ENCODE measurements at places on chromosomes 7 and 10.

DNA sequence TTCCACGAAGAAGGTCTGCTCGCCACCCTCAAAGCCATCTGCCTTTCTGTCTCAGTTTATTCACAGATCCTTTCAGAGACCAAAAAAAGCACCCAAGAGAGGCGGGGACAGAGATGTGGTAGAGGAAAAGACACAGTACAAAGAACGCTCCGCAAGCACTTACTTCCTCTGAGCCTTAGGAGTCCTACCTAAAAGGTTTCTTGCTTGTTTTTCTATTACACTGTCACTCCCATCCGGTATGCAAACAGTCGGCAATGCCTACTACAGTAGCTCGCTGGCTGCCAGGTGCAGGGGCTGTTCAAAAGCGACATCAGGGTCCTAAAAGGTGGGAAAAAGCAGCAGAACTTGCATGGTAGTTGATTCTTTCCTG is 816 bp downstream of the TECPR1 start:
- DNase-seq = no peak

GRCh38 chr7:13231216-13231615 is 543.8 kb downstream of the ARL4A start:
- no peak for DNase-seq

GRCh38 chr7:142632271-142633134 is 116.8 kb upstream of the PRSS1 start:
- peak; percentile 77 for DNase-seq

GRCh38 chr10:12844811-12845483 is 156.6 kb downstream of the CCDC3 start:
- no peak for DNase-seq

GRCh38 chr7:143389316-143390103 is 8.4 kb downstream of the ZYX start:
- DNase-seq = no peak

GRCh38 chr10:82908096-82908495 is 1033.1 kb downstream of the NRG3 start:
- DNase-seq = no peak

GRCh38 chr10:46077141-46077554 is 31.1 kb upstream of the MSMB start:
- no peak for DNase-seq

DNA sequence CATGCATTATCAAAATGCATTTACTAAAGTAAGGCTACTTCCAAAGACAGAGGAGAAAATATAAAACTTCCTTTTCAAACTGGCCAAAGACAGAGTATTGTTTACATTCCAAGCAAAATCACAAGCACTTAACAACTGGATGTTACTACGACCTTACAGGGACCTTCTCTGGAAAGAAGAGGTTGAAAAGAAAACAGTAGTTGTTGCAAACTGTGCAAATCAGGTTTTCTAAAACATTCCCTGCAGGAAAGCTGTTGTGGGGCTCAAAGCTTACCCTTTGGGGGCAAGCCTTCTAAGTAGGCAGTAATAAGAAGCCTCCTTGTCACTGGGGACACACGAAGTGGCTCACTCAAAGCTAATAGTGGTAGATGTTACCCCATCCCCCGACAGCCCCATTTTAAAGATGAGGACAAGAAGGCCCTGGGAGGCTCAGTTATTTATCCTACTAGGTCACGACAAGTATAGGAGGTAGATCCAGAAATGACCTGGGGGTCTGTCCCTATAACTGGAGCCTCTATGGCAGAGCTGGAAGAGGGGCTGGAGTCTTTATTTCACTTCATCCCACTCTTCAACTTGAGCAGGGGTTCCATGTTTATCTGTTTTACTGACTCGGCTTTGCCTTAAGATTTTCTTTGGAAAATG is 46.6 kb downstream of the ATXN7L1 start:
- DNase-seq = no peak

- no peak for DNase-seq
These were observed 184.4 kb downstream of the PTPRN2 start for GRCh38 chr7:158403013-158403821.

- no peak for DNase-seq
These were observed 54.1 kb upstream of the MKRN1 start for GRCh38 chr7:140533394-140533872.

GRCh38 chr10:129949891-129950291 is 14.2 kb downstream of the EBF3 start:
- no peak for DNase-seq

DNA sequence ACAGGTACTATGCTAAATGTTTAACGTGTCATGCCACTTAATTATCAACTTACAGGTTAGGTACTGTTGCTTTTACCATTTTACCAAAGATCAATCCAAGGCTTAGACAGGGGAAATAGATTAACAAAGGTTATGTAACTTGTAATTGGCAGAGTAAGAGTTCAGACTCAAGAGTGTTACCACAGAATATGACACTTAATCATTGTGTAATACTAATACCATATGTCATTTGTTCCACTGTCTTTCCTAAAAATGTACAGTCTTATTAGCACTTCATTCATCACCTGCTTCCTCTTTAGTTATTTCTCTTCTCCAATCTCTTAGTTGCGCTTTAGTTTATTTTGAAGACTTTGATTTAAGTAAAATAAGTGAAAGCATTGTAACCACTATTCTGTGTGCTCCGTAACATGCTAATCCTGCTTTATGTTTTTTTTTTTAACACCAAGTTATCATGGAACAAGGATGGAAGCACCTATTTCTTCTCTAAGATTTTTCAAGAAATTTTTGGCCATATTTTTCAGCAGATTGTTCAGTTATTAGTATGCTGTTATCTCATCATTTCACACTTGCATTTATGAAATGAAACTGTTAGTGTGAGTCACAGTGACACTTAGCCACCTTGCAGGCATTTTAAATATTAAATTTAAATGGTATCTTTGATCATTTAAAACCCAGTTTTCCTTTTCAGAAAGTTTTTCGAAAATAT is 197.3 kb downstream of the PHF14 start:
- no peak for DNase-seq

DNA sequence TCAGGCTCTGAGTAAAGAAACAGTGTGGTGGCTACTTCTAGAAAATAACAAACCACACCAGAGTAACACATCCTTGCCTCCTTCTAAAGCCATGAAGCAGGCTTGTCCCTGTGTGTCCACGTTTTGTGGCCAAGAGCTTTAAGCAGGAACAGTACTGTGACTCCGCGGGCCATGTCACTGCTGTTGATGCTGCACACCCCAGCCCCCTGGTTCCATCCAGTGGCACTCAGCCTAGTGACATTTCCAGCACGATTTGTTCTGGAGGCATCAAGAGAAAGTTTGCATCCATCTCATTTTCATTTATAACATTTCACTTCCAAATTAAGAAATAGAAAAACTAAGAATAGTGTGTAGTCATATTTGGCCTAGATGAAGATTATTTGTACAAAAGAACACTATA is 211.3 kb downstream of the PAXIP1 start:
- no peak for DNase-seq

DNA sequence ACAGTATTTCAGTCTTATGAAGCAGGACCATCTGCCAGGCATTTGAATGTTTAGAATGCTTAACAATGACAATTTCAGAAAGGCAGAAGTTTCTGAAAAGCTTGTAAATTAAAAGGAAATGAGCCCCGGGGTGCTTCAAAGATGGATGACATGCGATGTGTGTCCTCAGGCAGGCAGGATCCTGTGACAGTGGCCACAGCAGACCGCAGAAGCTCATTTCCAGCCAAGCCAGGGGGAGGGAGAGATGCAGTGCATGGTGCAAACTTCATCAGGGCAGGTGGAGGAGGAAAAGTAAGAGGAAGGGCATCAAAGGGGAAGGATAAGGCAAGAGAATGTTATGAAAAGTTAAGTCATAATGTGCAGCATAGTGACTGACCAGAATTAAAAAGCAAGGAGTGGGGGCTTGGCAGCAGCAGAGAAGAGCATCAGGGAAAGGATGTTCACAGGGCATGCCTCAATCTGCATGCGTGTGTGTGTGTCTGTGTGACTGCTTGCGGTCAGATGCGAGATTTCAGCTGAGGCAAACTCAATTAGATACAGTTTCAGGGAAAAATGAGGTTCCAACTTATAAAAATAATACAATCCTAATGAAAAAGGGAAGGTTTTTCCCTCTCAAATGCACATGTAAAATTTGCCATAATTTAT is 173.7 kb downstream of the COBL start:
- no peak for DNase-seq

GRCh38 chr7:120564145-120564544 is 291.2 kb downstream of the KCND2 start:
- DNase-seq = no peak

DNA sequence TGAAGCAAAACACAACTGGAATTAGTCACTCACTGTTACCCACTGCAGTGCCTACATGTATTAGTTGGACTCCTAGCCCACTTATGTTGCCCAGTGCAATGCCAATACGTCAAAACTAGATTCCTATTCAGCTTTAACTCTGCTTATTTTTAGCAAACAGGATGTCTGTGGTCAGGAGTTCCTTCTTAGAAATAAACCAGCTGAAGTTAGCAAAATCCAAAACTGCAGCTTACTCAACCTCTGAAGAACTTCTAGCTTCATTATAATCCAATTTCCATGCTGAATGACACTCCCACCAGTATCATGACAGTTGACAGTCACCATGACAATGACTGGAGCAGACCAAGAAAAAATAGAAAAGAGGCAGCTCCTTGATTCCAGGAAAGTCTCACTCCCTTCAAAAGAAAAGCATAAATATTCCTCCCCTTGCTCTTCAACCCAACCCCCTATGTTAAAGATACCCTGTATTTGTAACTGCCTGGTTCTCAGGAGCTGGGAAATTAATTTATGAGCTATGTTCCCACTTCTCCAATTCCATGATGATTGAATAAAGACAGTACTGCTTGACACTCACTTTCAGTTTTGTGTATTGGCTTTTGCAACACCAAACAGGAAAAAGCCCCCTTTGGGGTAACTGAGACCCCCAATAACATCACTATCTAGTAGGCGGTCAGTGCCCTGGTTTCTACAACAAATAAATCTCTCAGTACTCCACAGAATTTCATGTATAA is 327.4 kb downstream of the SORCS1 start:
- DNase-seq = no peak

GRCh38 chr7:70132226-70132851 is 534.1 kb downstream of the AUTS2 start:
- DNase-seq = no peak

DNA sequence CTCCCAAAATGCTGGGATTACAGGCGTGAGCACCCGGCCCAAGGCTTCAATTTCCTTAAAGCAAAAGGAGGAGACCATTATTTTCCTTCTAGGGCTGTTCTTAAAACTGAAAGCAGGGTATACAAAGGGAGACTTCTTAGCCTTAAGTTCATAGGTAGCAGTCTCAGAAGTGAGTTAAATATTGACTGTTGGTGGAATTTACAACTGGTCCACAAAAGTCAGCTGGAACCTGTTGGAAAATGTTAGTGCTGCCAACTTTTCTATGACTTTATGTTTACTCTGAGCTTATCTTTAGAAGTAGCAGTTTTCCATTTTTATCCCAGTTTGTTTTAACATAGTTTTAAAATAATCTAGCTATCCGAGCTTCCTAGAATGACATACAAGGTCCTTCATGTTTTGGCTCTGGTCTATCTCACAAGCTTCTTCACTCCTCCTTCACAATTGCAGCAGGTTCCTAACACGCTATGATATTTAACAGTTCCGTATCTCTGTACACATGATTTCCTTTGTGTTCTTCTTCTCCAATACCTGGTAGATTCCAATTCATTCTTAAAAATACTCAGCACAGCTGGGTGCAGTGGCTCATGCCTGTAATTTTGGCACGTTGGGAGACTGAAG is 3.3 kb downstream of the SLC26A3 start:
- no peak for DNase-seq

GRCh38 chr7:69749994-69750393 is 151.7 kb downstream of the AUTS2 start:
- DNase-seq = no peak

DNA sequence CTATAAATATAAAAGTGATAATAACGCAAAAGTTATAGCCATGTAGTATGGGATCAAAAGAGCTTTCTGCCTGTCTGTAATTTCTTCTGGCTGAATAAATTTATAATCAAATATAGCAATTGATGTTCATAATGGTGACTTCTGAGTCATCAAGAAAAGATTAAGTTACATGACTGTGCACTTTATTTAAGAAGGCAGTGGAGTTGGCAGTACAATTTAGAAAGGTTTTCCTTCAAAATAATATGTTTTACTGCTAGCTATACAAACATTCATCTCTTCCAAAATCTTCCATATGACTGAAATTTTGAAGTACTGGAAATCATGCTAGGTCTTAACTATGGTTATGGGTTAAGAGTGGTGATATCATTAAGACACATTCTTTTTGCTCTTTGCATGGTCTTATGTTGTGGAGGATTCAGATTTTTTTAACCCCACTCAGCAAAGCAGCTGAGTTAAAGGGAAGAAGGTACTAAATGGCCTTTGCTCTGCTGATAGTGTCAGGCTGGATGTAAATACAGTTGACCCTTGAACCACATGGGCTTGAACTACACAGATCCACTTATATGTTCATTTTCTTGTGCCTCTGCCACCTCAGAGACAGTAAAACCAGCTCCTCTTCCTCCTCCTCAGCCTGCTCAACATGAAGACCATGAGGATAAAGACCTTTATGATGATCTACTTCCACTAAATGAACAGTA is 323.6 kb downstream of the BBS9 start:
- no peak for DNase-seq

GRCh38 chr10:25564351-25564750 is 369.7 kb upstream of the MYO3A start:
- no peak for DNase-seq

DNA sequence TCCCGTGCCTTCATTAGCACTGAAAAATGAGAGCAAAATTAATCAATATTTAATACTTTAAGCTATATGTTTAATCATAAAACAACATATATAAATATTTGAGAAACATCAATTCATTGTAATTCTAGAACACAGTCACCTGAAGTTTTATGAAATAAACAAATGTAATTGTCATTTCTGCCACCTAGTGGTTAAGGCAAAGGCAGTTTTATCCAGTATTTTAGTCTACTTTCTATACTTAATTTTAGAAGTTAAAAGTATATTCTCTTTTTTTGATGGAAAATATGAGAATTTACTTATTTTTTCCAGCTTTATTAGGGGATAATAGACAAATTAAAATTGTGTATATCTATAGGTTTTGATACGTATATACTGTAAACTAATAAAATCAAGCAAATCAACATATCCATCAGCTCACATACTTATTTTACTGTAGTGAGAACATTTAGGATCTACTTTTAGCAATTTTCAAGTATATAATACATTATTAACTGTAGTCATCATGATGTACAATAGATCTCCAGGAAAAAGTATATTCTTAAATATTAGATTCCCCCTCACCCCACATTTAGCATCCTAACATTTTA is 16.9 kb downstream of the PCGF6 start:
- no peak for DNase-seq

- no peak for DNase-seq
These were observed 145.4 kb upstream of the ASAH2 start for GRCh38 chr10:50396491-50397311.

Measured in NCI-H1930 (cell line).